ENCODE measurements at places on chromosomes 3 and 15.

- DNase-seq: no peak
Measured at GRCh38 chr3:69108811-69109210, 13.6 kb downstream of the LMOD3 start.

DNA sequence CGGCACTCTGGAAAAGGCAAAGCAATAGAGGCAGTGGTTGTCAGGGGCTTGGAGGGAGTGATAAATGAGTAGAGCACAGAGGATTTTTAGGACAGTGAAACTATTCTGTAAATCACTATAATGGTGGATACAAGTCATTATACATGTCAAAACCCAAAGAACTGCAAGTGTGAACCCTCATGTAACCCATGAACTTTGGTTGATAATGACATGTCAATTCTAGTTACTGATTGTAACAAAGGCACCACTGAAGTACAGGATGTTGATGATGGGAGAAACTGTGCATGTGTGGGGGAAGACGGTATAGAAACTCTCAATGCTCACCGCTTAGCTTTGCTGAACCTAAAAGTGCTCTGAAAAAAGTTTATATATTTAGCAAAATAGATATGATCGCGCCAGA lies 36.0 kb downstream of the BTLA start:
- no peak for DNase-seq

DNA sequence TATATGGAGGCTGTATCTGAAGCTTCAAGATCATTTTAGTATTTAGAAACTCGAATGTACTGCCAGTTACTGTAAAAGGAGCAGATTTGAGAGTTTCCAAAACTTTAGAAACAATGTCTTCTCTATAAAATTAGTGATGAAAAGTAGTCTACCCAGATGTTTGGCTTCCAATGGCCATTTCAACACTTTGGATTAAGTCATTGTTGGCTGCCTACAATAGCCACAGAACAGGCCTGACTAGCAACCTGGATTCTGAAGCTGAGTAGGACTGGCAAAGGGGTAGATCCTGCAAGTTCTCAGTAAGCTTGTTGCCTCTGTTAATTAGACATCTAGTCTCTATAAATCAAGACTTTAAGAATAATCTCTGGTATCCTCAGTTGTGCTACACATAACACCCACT lies 239.0 kb upstream of the KCNMB2 start:
- no peak for DNase-seq

DNA sequence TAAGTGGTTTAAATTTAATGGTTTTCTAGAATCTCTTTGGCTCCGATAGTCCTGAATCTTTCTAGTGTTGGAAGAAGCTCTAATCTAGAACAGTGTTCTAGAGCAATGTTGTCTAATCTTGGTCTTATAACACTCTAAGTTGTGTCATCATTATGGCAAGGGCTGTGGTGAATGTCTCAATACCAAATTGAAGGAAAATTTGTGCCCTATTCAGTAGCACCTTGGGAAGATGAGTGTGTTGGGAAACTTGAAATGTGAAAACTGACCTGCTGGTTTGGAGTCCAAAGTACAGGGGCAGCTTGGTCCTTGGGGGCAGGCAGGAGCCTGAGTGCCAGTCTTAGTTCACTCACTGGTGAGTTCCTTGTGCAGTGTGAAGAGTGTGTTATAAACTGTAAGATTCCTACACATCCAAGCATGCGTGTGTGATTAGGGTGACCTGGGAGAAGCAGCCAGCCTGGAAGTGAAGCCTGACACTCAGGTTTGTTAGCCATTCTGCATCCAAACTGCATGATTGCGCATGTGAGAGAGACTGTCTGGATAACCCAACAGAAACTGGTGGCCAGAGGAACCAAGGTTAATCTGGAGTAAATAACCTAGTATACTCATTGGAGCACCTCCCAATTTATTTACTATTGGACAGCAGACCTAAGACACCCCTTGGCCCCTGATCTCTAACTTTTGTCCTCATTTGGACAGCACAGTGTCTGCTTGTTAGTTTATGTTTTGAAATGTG lies 14.6 kb downstream of the ZNF592 start:
- DNase-seq: no peak

GRCh38 chr3:12299026-12299425 lies 10.2 kb downstream of the PPARG start:
- DNase-seq: no peak

DNA sequence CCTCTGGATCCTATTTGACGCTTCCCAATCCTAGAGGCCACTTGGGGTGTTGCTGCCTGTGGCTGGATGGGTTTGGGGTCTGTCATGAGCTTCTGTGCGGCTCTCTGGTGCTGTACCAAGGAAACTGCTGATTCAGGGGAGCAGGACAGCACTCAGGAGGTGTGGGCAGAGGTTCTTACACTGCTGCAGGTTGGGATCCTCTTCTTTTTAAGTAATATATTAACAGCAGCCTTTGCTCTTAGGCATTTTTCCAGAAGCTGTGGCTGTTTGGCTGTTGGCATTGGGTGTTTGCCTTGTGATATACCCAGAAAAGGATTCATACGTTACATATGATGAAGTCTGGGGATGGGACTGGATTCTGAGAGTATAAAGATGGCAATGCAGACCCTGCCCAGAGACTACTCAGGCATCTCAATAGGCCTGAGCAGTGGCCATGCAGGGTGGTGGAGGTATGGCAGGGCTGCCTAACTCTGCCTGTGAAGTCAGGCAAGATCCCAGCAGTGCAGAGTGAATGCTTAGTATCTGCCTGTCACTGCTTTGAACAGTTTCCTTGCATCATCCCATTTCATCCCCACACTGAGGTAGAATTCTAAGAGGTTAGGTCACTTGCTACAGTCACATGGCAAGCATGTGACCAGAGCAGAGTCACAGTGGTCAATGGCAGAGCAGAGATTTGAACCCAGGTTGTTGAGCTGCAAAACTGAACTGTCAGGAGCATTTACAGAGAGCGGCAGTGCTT lies 3.9 kb downstream of the ABHD6 start:
- no peak for DNase-seq

GRCh38 chr3:4396542-4396941 lies 70.5 kb downstream of the SUMF1 start:
- DNase-seq: no peak

DNA sequence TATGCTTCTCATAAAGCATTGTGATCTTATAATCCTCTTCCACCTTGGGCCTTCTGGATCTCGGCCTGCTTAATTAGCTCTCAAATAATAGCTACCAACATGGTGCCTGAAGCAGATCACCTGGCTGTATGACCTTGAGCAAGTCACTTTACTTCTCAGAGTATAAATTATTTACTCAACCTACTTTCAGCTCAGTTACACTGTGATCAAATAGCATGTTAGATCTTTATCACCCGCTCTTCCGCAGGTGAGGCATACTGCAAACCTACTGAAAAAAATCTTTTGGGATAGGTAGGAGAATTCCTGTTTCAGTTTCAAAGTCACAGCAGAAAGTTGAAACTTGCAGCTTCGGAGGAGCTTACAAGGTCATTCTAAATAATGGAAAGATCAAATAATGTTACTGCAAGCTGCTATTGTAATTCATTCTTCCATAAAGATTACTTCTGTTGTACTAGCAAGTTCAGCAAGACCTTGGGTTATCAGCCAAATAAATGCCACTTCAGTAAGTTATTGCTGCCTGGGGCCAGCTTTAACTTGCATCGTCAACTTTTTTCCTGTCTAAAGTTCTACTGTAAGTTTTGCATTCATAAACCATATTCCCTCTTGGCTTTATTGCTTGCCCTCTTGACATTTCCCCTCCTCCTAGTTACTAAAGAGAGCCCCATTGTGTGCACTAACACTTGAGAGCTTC lies 268.4 kb upstream of the ATP11B start:
- DNase-seq: no peak

GRCh38 chr3:148331081-148331846 lies 366.4 kb upstream of the AGTR1 start:
- no peak for DNase-seq

DNA sequence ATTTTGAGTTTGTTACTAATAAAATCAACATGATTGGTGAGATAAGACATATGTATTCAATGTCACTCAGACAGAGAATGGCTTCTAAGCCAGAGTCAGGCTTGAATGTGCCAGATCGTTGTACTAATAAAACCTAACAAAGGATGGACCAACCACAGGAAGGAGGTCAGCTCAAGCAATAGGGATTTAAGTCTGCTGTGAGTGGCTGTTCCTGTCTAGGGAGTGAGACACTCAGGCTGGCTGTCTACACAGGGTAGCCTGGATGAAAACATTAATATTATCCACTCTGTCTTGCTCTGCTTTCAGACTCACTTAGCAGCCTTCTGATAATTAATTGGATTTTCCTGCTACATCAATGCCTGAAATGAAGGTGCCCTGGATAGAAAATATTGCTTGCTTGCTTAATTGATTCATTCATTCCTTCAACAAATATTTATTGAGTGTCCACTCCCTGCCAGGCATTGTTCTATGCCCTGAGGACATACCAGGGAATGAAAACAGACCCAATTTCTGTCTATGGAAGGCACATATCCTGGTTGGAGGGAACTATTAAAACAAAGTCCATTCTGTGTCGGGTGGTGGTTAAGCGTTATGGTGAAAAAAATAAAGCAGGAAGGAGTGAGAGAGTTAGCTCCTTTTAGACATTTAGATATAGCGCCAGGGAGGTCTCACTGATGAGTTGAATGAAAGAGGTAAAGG lies 239.4 kb downstream of the CHST2 start:
- no peak for DNase-seq

Data from non-pigmented ciliary epithelial cell (primary cell).